ENCODE measurements at places on chromosomes 16 and 17. TPM values are rescaled to one million over a fixed set of nuclear protein-coding genes. Genes with fewer than 3 reads are reported as not detected.

ABCC3 gene
- total RNA-seq: 128 TPM

PLA2G10 gene
- total RNA-seq: 0.23 TPM

KRT33A gene
- total RNA-seq: not detected

GRIN2A gene
- 12.3 TPM for total RNA-seq

CLEC18B gene
- total RNA-seq: not detected

KRT38 gene
- not detected for total RNA-seq

UBALD2 gene
- 30.0 TPM for total RNA-seq

ZPBP2 gene
- not detected for total RNA-seq
